ENCODE measurements at places on chromosomes 4 and X.

GRCh38 chr4:145287351-145287750 is 107.0 kb upstream of the OTUD4 start:
- H3K27ac ChIP-seq = no peak overlapping the region
- H3K27me3 ChIP-seq = no peaks in the 10 kb centered on the region
- no peak overlapping the region for H3K4me3 ChIP-seq
- no peak for DNase-seq
- no peaks in the 10 kb centered on the region for H3K36me3 ChIP-seq
- peaks cover 13% of the 10 kb centered on the region for H3K4me1 ChIP-seq

DNA sequence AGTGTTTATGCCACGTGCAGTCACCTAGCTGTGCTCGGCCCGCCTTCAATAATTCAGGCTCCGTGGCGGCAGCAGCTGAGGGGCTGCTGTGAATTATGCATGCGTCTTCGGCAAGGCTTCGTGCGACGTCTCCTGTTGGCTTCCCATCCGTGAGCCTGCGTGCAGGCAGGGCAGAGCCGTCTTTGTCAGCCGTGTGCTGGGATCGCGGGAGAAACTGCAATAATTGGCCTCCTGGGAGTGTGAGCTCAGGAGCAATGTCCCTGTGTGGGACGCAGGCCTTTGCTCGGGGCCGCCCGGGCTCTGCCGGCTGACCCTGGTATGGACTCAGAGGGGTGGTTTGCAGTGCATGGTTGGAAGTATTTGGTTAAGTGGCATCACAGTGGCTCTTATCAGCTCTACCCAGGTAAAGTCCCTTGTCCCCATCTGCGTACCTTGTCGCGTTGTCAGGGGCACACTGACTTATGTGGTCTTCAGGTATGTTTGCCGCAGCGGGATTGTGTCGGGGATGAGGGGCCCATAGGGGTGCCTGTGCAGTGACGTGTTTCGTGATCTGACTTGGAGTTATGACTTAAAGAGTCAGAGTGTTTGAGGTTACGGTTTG is 34.5 kb upstream of the HGFAC start:
- no peaks in the 10 kb centered on the region for H3K27me3 ChIP-seq
- no peak overlapping the region for H3K4me3 ChIP-seq
- H3K36me3 ChIP-seq = no peaks in the 10 kb centered on the region
- DNase-seq = no peak
- H3K27ac ChIP-seq = no peak overlapping the region

- H3K36me3 ChIP-seq = no peaks in the 10 kb centered on the region
- no peaks in the 10 kb centered on the region for H3K27me3 ChIP-seq
- peaks cover 37% of the 10 kb centered on the region for H3K4me1 ChIP-seq
- peak overlapping the region; percentile 36 for H3K27ac ChIP-seq
- H3K4me3 ChIP-seq = no peak overlapping the region
Measured at GRCh38 chr4:128228845-128229795, 58.5 kb downstream of the PGRMC2 start.

DNA sequence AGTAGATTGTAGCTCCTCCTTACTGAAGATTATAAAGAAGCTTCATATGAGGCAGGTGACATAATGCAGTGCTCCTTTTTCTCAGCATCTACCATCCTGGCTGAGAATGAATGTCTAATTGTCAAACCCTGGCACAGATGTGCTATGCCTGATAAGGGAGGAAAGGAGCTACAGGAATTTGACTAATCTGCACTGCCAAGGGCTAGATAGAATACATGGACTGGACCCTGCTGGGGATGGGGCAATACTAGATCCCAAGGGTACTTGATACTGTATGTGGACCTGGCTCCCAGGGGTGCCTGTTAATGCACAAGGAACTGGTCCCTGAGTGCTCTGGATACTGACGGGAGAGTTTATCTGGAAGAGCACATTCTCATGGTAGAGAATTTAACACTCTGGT is 362.2 kb upstream of the EMCN start:
- H3K36me3 ChIP-seq = no peaks in the 10 kb centered on the region
- no peak for DNase-seq
- no peaks in the 10 kb centered on the region for H3K27me3 ChIP-seq
- H3K27ac ChIP-seq = no peak overlapping the region
- no peak overlapping the region for H3K4me3 ChIP-seq
- no peaks in the 10 kb centered on the region for H3K4me1 ChIP-seq

DNA sequence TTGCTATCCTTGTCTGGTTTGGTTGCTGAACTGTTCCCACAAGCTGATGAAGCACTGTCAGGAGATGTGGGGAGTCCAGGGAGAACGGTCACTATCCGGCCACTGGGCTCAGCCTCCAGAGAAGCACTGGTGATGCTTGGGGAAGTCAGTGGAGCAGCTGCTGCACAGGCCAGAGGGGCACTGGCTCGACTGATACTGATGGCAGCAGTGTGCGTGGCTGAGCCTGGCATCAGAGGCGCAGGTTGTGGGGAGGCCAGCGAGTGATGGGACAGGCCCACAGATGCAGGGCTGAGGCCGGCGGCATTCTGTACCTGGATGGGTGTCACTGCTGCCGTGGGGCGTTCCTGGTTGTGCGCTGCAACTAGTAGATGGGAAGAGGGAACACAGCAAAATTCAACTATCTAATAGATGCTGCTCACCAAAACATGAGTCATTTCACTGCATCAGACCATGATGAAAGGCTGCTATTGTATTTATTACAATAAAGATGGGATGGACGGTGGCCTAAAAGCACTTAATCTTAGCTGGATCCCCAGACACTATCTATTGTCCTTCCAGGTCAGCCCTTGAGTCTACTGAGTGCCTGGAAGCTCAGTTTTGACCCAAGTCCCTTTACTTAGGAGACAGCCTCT is 106.3 kb upstream of the CBR4 start:
- peaks cover 75% of the 10 kb centered on the region for H3K36me3 ChIP-seq
- H3K4me3 ChIP-seq = no peak overlapping the region
- H3K4me1 ChIP-seq = peaks cover 34% of the 10 kb centered on the region

GRCh38 chr4:151581570-151581969 is 172.6 kb downstream of the FHIP1A start:
- no peaks in the 10 kb centered on the region for H3K27me3 ChIP-seq
- no peaks in the 10 kb centered on the region for H3K4me1 ChIP-seq

DNA sequence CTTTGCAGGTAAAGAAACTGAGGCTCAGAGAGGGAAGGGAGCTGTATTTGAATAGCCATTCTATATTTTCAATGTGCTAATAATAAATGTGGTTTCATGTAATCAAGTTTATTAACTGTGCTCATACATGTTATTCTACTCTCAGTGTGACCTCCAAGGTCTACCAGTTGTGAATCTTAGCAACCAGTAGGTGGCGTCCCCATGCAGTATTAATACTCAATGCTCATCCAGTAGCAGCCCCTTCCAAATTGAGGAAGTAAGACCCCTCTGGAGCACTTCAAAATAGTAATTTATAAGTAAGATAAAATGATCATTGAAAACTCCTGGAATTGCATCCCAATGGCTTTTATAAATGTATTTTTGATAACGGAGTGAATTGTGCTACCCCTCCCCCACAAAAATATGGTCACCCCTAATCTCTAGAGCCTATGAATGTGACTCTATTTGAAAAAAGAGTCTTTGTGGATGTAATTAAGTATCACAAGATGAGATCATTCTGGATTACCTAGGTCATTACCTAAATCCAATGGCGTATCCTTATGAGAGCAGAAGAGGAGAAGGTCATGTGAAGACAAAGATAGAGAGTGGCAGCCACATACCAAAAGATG is 20.4 kb upstream of the SEPSECS start:
- H3K4me3 ChIP-seq = no peak overlapping the region
- DNase-seq = peak; percentile 74
- no peak overlapping the region for H3K27ac ChIP-seq

DNA sequence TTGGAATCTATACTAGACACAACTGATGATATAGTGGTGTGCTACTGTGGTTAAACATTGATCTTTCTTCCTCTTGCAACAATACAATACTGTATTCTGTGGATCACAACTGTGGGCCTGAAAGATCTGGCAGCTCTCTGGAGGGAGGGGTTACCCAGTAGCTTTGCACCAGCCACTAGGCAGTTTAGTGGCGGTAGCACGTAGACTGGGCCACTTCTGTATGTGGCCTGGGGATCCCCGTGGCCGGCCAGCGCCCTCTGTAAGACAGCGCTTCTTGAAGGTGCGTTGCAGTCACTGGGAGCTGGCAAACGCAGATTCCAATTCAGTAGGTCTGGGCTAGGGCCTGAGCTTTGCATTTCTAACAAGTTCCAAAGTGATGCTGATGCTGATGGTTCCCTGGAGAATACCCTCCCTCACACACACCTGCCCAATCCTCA is 168.6 kb downstream of the MGST2 start:
- H3K27ac ChIP-seq = no peak overlapping the region
- no peak overlapping the region for H3K4me3 ChIP-seq
- H3K27me3 ChIP-seq = no peaks in the 10 kb centered on the region
- no peaks in the 10 kb centered on the region for H3K36me3 ChIP-seq
- H3K4me1 ChIP-seq = no peaks in the 10 kb centered on the region
- DNase-seq = no peak

GRCh38 chr4:139014371-139015268 is 961 bp upstream of the NOCT start:
- no peaks in the 10 kb centered on the region for H3K36me3 ChIP-seq
- H3K4me1 ChIP-seq = peaks cover 39% of the 10 kb centered on the region

DNA sequence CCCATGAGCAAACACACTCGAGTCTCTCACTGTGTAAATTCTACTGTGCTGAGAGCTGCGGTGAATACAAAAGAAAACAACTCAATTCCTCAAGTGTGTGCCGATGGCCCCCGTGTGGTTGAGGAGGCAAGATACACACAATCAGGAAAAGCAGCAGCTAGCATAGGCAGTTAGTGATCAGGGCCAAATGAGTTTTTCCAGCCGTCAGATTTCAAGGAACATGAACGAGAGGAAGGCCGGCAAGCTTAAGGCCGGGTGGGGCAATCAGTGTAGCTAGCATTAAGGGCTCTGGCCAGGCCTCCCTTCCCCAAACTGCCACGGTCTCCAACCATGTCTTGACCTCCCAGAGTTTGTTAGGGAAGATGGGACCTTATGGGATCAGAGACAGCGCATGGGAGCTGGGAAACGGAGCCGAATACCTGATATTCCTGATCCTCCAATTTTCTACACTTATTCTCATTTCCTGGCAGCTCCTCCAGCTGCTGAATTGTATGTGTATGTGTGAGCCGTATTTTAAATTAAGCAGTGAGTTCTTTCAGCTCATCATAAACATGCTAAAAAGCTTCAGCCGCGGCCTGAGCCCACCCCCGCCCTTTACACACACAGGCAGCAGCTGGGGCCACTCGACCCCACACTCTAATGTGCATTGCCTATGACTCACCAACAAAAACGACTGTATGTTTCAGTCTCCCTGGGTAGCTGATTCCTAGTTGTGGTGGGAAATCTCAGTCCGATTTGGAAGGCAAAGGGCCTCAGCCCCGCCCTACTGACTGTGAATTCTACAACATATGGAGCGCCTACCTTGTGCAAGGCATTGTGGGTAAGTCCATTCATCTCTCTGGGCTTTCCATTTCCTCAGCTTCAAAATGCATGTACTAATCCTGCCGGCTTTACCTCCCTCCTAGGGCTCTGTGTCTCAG is 59.9 kb downstream of the RTL9 start:
- 0 out of 2 replicates have a peak overlapping the region, but pooled peaks have one; percentile 11 for H3K4me3 ChIP-seq
- DNase-seq = peak; percentile 79
- peaks cover 35% of the 10 kb centered on the region for H3K4me1 ChIP-seq
- peak overlapping the region; percentile 68 for H3K27ac ChIP-seq
- no peaks in the 10 kb centered on the region for H3K27me3 ChIP-seq
- no peaks in the 10 kb centered on the region for H3K36me3 ChIP-seq

All from GM23248 (cell line).